ENCODE measurements at places on chromosomes 4 and X.

GRCh38 chrX:19636980-19637379 is 121.7 kb upstream of the MAP3K15 start:
- no peak for DNase-seq

GRCh38 chr4:40747207-40747835 is 2.4 kb upstream of the NSUN7 start:
- DNase-seq, result no peak

GRCh38 chr4:83240379-83240875 is 44.2 kb downstream of the COQ2 start:
- DNase-seq, result no peak

- no peak for DNase-seq
Measured at GRCh38 chrX:110036162-110037033, 33.5 kb downstream of the TMEM164 start.

DNA sequence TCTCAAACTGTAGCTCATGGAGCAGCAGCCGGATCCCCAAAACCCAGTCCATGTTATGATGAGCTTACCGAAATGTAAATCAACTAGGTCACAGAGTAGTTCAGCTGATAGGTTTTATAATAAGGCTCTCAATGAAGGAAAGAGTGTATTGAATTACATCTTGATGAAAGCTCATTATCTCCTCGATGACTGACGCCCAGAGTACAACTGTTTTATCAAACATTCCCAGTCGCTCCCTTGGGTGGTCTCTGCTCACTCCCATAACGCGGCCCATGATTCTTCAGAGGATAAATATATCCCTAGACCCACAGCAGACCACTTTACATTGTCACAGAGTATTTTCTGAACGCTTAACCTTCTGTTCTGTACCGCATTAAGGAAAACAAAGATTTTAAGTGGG is 452.3 kb upstream of the GALNT7 start:
- DNase-seq, result no peak

GRCh38 chrX:69179380-69179911 is 14.2 kb upstream of the PJA1 start:
- DNase-seq, result no peak

DNA sequence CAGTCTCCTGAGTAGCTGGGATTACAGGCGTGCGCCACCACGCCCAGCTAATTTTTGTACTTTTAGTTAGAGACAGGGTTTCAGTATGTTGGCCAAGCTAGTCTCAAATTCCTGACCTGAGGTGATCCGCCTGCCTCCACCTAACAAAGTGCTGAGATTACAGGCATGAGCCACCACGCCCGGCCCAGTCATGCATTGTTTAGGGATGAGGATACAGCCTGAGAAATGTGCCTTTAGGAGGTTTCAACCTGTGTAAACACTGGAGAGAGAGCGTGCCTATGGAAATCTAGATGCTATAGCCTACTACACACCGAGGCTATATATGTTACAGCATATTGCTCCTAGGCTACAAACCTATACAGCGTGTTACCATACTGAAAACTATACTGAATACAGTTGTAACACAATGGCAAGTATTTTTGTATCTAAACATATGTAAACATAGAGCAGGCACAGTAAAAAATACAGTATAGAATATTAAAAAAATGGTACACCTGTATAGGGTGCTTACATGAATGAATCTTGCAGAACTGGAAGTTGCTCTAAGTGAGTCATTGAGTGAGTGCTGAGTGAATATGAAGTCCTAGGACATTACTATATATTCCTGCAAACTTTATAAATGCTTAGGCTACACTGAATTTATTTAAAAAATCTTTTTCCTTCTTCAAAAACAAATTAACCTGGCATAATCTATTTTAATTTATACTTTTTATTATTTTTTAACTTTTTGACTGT is 588.2 kb upstream of the ADGRL3 start:
- no peak for DNase-seq

DNA sequence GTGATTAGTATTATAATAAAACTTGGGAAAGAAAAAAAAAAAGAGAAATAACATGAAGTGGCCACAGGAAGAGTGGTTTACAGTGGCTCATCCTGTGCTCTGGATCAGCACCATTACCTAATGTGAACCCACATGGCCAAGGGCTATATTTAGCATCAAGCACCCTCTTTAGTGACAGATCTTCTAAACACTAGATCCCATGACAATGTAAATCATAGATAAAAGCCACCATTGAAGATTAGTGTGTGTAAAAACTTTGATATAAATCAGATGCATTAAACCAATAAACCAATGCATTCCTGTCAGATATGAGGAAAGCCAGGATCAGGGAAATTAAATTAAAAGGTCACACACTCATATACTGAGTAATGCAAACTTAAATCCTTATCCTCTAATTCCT is 400.6 kb upstream of the MAGEB18 start:
- DNase-seq, result no peak

DNA sequence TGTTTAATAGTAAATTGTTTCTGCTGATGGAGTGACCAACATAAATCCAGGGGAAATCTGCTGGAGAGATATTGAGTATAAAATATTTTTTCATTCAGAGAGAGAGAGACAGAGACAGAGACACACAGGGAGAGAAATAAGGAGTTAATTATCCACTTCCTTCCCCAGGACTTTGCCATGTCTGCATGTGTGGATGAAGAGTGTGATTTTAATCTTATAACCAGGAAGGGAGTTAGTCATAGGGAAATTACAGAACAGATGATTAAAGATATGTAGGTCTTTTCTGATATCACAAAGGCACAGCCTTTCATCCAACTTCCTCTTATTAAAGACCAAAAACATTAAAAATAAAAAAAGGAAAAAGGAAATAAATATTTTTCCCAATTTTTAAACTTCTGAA is 526.3 kb downstream of the SPRY1 start:
- no peak for DNase-seq

DNA sequence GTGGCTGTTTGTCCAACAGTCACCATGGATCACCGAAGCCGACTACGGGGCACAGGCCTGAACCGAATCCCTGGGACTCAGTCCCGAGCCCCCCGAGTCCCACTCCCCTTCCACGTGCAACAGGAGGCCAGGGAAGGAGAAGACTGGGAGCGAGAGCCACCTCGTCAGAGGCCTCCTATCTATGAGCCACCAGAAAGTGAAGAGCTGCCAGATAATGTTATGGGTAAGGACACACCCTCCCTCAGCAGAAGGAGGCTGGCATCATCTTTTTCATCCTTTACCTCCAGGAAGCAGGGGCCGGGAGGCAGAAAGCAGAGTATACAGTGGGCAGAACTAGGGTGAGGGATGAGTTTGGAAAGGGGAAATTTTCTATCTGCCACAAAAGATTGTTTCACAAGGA is 2.8 kb upstream of the PRDX4 start:
- no peak for DNase-seq

DNA sequence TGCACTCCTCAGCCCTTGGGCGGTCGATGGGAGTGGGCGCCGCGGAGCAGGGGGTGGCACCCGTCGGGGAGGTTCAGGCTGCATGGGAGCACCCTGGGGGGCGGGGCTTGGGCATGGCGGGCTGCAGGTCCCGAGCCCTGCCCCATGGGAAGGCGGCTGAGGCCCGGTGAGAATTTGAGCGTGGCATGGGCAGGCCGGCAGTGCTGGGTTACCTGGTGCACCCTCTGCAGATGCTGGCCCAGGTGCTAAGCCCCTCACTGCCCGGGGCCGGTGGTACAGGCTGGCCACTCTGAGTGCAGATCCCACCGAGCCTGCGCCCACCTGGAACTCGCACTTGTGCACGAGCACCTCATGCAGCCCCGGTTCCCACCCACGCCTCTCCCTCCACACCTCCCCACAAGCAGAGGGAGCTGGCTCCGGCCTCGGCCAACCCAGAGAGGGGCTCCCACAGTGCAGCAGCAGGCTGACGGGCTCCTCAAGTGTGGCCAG is 556.3 kb downstream of the GALNTL6 start:
- no peak for DNase-seq

DNA sequence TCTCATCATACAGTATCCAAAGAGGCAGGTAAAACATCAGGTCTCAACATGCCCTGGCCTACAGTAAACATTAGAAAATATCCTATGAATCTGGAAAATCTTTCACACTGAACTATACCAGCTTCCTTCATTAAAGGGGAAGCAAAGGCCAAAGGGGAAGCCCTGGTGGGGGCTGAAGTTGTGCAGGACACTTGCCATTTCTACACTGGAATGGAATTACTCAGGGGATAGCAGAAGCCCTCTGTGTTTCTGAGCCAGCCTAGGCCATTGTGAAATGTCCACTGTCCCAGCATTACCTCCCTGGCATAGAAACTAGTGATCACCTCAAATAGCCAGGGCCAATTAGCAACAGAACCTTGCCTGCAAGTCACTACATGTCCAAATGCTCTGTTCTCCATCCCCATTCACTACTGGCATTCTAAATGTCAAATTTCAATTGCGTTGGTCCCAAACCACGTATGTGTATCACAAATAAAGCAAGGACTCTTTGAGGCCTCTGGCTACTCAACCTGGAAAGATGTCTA is 429.9 kb downstream of the AFF2 start:
- no peak for DNase-seq

DNA sequence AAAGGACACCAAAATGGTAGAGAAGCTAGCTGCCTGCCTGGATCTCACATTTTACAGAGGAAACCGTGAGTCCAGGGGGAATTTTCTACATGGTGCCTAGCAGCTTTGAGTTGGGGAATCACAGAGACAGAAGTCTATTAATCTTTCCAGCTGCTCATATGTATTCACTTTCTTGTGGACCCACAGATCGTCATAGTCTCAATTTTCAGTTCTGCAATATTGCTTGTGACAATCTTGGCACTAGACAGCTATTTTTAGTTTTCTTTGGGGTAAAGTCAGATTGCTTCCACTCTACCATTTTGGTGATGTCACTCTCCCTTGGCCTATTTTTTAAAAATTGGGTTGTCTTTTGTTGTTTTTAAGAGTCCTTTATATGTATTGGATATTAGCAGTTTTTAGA is 233.4 kb upstream of the STK26 start:
- no peak for DNase-seq

- DNase-seq, result no peak
Measured at GRCh38 chr4:76016393-76016792, 6.9 kb downstream of the CXCL10 start.

DNA sequence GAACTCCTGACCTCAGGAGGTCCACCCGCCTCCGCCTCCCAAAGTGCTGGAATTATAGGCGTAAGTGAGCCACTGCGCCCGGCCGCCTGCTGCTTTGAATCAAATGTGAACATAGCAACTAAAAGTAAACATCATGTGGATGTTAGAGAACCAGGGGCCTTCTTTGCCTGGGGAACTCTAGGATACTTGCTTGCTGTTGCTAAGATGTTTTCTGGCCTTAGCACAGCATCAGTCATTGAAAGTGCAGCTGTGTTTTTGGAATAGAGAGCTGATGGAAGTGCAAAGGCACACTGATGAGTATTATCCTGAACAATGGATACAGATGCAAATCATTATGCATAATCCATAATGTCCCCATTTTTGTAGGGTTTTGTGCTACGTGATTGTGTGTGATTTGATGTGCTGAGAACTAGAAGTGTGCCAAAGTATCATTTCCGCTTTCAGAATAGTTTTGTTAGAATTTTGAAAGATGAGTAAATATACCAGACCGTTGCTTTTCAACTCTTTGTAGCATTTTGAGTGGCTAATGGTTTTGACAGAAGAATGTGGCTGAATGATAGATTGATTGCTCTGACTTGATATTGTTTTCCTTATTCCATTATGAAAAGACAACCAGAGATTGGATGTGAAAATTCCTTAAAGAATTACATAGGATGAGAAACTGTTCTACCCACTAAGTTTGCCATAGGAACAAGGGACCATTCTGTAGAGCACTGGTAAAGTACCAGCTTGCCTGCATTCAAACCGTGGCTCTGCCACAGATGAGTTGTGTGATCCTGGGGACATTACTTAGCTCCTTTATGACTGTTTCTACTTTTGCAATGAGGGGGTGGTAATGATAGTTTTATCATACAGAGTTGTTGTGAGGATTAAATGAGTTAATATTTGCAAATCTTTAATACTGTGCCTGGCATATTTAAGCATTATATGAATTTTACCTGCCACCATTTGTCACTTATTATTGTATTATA is 74.7 kb downstream of the REPS2 start:
- no peak for DNase-seq

- no peak for DNase-seq
Measured at GRCh38 chr4:73978886-73979285, 2.9 kb downstream of the PF4 start.

GRCh38 chr4:122156819-122157218 is 4.7 kb downstream of the BLTP1 start:
- no peak for DNase-seq

GRCh38 chrX:136936183-136936549 is 55.6 kb upstream of the RBMX start:
- no peak for DNase-seq
